Neural progenitor cell (in vitro differentiated cells): ENCODE measurements at places on chromosomes 5 and 9. TPM values are rescaled to one million over a fixed set of nuclear protein-coding genes. Genes with fewer than 3 reads are reported as not detected.

NUTM2F gene
- total RNA-seq: 0.22 TPM in 1 of 2 replicates, not detected in the other

CDH9 gene
- total RNA-seq: 2.4 and 2.8 TPM in 2 replicates

ADAMTS13 gene
- total RNA-seq: 2.4 and 6.1 TPM in 2 replicates

PAEP gene
- not detected in 2 replicates for total RNA-seq

MYORG gene
- total RNA-seq: 0.03 and 0.04 TPM in 2 replicates

OTP gene
- not detected in 2 replicates for total RNA-seq

PCDHB3 gene
- total RNA-seq: 5.6 and 6.7 TPM in 2 replicates

IRX4 gene
- total RNA-seq: not detected in 2 replicates

SETX gene
- 36.0 and 49.7 TPM in 2 replicates for total RNA-seq

SPINK7 gene
- total RNA-seq: not detected in 2 replicates

IFNB1 gene
- not detected in 2 replicates for total RNA-seq

ODF2 gene
- total RNA-seq: 40.6 and 49.4 TPM in 2 replicates

LARP1 gene
- 53.8 and 85.2 TPM in 2 replicates for total RNA-seq

IL4 gene
- not detected in 2 replicates for total RNA-seq

CDKN2B gene
- 0.06 and 0.07 TPM in 2 replicates for total RNA-seq

PTGDS gene
- total RNA-seq: not detected in 2 replicates

STK10 gene
- 4.4 and 10.5 TPM in 2 replicates for total RNA-seq

GARIN3 gene
- not detected in 2 replicates for total RNA-seq

ADAMTS12 gene
- 15.6 and 16.7 TPM in 2 replicates for total RNA-seq

HBEGF gene
- 2.4 and 3.4 TPM in 2 replicates for total RNA-seq

RNF183 gene
- total RNA-seq: 0.09 and 0.28 TPM in 2 replicates

ANKRD31 gene
- 0.74 and 0.75 TPM in 2 replicates for total RNA-seq

LHX6 gene
- total RNA-seq: 0.93 TPM in 1 of 2 replicates, not detected in the other

SCGB3A2 gene
- not detected in 2 replicates for total RNA-seq

ACO1 gene
- 37.6 and 38.2 TPM in 2 replicates for total RNA-seq

LOX gene
- total RNA-seq: 0.09 and 0.11 TPM in 2 replicates

TMEM174 gene
- total RNA-seq: not detected in 2 replicates

LVRN gene
- total RNA-seq: 0.41 and 0.53 TPM in 2 replicates

CD274 gene
- total RNA-seq: not detected in 2 replicates

GPR150 gene
- total RNA-seq: 0.12 TPM in 1 of 2 replicates, not detected in the other

ACOT12 gene
- 1.2 TPM in 1 of 2 replicates, not detected in the other for total RNA-seq

CFAP77 gene
- total RNA-seq: 1.8 and 3.6 TPM in 2 replicates
